ENCODE measurements at places on chromosomes 3 and 15.

DNA sequence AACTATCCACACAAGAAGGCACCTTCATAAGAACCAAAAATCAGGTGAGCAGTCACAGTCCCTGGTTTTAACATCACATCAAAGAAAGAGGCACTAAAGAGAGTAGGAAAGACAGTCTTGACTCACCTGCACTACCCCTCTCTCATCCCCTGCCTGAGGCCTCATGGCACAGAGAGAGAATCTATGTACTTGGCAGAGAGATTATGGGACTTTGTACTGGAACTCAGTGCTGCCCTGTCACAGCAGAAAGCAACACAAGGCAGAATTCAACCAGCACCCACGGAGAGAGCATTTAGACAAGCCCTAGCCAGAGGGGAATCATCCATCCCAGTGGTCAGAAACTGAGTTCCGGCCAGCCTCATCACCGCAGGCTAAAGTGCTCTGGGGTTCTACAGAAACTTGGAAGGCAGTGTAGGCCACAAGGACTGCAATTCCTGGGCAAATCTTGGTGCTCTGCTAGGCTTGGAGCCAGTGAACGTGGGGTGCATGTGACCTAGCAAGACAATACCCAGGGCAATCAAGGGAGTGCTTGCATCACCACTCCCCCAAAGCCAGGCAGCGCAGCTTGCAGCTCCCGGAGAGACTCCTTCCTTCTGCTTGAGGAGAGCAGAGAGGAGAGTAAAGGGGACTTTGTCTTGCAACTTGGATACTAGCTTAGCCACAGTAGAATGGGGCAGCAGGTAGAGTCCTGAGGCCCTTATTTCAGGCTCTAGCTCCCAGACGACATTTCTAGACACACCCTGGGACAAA is 8.5 kb upstream of the RUVBL1 start:
- no peak for DNase-seq

- DNase-seq = no peak
These were observed 3.5 kb downstream of the TBC1D5 start for GRCh38 chr3:17738921-17739320.

DNA sequence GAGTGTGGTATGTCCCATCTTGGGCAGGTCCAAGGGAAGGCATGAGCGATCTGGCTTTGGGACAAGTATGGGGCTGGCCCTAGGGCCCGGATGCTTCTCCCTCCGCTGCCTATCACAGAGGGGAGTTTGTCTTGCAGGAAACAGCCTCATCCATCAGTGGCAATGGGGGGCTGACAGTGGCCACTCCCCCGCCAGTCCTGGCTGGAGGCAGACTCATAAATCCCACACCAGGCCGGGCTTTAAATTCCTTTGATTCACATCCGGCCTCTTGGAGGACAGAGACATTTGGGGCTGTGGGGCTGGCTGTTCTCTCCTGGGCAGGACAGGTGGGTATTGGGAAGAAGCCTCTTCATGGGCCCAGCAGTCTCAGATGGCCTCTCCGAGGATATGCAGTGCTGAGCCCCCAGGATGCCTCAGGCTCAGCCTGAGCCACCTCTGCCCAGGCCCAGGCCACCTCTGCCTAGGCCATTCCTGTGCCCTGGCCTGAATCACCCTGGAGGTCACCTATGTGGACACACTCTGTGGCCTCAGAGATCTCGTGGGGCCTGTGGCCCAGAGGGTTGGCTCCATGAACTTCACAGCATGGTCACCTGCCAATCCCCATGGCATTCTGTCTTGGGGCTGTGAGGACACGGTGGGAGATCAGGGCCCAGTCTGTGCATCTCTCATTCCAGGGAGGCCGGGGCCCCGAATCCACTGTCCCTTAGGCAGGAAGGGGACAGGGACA is 84.2 kb upstream of the GOLGA6L4 start:
- peak; percentile 78 for DNase-seq

DNA sequence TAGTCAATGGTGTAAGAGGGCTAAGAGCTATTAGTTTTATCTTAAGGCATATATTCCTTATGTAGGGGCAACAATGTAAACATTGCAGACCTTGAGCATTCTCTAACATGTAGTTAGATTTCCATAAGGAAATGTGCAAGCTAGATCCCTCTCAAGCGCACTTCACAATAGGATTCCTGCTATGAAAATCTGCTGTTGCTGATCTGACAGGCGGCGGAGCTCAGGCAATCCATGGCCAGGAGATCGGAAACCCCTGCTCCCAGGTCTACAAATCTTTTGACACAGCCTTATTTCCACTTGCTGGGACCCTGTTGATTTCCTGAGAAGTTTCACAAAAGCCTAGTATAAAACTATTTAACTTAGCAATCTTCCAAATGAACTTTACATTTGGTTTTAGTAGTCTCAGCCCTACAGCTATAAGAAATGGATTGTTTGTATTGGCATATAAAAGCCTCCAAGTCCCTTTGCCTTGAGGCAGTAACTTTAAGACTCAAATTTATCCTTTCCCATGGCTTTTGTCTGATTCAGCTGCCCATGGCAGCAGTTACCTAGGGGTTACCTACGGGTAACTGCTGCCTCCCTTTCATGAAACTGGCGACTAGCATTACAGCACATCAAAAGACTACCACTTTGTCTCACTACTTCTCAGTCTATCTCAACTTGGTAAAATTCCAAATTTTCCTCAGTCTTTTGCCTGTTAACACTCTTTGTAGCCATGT is 22.7 kb downstream of the TRA2B start:
- DNase-seq = no peak

GRCh38 chr3:125024817-125025216 is 31.0 kb downstream of the HEG1 start:
- peak; percentile 23 for DNase-seq

All from islet precursor cell (in vitro differentiated cells).